Upper lobe of left lung (tissue), 6 donors: ENCODE measurements at places on chromosomes 7 and 10. TPM values are rescaled to one million over a fixed set of nuclear protein-coding genes. Genes with fewer than 3 reads are reported as not detected.
A peak's percentile ranks its signal among the peaks of the same experiment; 100 is the strongest.

Gene SPDYE2
- total RNA-seq: not detected

Gene GHITM
- 125 TPM for total RNA-seq

Gene MRLN
- total RNA-seq: not detected

Gene ANKRD61
- total RNA-seq: not detected

Gene SOSTDC1
- 3.8 TPM for total RNA-seq

Gene PLPP4
- total RNA-seq: not detected

Gene EVX1
- total RNA-seq: not detected

Gene C7orf33
- not detected for total RNA-seq

DNA sequence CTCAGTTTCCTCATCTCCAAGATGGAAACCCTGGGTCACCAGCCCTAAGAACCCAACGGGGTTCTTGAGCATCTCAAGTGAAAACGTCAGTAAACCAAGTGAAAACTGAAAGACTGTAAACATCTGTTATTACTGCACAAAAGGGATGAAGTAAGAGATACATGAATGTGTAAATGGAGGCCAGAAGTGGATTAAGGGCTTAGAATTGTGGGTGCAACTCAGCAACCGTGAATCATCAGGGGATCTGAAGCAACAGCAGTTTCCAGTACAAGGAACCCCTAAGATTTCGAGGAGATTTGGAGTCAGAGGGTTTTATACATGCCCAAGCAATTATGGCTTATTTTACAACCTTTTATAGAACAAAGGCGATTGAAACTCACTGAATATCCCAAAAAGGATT is 95.7 kb upstream of the SVIL start:
- no peak for DNase-seq

DNA sequence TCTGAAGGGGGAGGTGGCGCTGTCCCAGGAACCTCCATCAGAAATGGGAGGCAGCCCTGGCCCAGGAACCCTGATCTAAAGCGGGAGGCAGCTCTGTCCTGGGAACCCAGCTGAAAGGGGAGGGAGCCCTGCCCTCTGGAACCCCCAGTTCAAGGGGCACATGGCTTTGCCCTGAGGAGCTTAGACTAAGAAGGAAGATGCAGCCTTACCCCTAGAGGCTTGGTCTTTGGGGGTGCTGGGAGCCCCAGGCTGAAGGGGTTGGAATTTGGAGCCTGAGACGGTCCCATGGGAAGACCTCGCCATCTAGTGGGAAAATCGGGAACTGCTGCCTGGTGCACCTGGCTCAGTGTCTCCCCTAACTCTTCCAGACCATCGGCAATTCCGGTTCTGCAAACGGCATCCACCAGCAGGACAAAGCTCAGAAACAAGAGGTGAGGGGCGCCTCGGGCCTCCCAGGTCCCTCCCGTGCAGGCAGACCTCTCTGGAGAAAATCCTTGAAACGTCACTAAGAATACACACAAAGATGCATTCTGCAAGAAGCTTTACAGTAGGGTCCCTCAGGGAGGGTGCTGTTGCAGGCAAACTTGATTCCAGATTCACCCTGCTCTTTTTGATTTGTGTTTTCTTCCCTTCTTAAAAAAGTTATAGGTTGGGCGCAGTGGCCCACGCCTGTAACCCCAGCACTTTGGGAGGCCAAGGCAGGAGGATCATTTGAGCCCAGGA is 52.4 kb upstream of the GTF2IRD1 start:
- DNase-seq: no peak

DNA sequence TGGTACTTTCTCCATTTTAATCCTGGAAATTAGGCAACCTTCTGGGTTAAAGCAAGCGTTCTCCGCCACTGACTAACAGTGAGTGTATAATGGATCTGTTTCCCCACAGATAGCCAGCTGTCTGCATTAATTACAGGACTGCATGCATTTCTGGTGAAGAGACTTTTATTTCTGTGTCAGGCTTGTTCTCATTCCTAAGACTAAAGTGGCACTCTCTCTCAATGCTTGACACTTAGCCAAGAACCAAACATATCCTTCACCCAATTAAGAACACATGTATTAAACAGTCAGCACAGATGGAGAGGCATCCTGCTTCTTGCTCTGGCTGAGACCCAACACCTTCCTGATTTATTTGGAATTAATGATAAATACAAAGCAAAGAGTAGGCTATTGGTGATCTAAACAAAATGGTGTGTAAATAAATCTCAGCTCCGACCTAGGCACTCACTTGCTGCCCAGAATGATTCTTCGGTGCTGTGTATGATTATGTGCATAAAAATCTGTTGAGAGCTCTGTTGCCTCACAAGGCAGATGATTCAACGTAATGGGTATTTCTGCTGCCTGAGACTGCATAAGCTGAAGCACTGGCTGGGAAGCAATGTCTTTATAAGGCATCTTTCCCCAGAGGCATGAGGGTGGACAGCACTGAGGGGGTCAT is 16.8 kb downstream of the CALU start:
- DNase-seq: no peak

DNA sequence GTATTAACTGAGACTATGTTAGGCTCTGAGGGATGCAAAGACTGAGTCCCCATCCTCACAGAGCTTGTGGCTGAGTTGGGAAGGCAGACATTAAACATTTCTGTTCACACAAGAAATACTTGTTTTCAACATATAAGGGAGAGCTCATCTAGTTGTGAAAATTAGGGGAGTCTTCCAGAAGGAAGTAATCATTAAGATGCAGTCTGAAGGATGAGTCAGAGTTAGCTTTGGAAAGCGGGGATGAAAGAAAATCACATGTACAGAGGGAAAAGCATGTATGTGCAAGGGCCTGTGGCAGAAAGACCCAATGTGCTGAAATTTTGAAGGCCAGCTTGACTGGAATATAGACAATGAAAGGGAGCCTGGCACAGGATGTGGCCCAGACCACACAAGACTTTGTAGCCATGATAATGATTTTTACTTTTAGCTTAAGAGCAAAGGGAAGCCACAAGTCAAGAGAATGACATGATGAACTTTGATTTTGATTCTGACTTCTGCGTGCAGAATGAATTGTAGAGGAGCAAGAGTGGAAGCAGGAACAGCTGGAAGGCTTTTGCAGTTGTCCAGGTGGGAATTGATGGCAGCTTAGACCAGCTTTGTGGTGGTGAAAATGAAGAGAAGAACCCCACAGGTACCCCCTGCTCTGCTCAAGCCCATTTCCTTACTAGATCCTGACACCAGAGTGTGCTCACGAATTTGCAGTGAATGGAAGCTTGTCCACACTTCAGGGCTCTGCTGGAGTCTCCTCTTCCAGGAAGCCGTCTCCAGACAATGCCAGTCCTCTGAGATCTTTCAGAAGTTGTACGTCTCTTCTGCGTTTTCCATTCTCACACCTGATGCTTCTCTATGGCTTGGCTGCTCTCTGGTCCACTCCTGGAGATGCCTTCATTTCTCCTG is 115.6 kb downstream of the ATXN7L1 start:
- DNase-seq: no peak

GRCh38 chr7:20306180-20306946 is 24.3 kb upstream of the ITGB8 start:
- no peak for DNase-seq

DNA sequence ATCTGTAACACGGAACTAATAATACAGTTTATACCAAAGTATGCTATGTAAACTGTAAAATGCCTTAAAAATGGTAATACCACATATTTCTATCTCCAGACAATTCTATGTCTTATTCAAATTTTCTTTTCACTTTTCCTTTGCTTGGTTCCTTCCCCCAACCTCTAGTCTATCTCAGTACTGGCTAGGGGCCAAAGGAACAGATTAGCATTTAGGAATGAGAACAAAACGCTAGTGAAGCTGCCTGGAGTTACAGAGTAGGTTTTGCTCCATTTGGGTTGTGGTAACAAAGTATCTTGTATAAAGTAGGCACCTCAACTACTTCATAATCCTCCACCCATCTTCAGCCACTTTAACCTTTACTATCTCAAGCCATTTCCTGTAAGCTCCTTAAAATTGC is 94.1 kb downstream of the HBP1 start:
- no peak for DNase-seq

DNA sequence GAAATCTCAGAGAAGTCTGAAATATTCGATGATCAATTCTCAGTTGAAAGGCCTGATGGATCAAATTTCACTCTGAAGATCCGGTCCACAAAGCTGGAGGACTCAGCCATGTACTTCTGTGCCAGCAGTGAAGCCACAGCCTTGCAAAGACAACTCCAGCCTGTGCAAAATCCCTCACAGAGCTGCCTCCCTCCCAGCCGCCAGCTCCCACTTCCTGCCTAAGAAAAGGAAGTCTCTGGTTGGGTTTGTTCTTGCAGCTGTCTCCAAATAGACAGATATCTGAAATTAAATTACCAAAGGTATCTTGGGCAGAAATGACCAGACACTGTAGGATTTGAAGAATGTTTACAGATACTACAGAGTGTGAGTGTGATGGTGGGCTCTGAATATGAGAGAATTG is 43.4 kb upstream of the PRSS58 start:
- DNase-seq: no peak

DNA sequence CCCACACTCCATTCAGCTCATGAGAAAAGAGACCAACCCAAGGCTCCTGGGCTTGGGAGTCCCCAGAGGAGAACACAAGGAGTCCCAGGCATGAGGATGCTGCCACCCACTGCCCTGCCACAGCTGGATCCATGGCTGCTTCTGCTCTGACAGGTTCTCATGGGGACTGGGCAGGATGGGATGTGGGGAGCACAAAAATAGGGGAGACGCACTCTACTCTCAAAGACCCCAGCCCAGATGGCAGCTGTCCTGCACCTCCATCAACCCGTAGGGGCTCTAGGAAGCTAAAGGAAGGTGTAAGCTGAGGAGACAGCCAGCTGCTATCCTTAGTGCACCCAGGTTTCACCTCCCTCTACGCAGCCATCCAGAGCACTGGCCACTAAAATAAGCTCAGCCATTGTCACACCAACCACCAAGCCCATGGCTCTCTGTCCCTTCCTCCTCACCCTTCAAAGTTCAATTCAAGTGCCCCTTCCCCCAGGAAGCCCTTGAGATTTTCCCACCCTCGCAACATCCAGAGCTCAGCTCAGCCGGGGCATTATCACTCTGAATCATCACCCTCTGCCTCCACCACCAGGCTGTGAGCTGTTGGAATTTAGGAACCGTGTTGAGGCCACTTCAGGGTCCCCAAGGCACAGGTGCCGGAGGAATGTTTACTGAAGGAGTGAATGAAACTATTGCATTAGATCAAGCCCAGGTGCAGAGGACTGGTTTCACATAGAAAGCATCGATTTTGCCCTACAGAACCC is 142.1 kb downstream of the GRID1 start:
- DNase-seq: no peak

- no peak for DNase-seq
Measured at GRCh38 chr10:73044378-73045285, 52.0 kb downstream of the P4HA1 start.

GRCh38 chr7:48512892-48513291 is 341.6 kb downstream of the ABCA13 start:
- no peak for DNase-seq

- DNase-seq: no peak
Measured at GRCh38 chr7:65976659-65977196, 5.3 kb downstream of the GUSB start.

DNA sequence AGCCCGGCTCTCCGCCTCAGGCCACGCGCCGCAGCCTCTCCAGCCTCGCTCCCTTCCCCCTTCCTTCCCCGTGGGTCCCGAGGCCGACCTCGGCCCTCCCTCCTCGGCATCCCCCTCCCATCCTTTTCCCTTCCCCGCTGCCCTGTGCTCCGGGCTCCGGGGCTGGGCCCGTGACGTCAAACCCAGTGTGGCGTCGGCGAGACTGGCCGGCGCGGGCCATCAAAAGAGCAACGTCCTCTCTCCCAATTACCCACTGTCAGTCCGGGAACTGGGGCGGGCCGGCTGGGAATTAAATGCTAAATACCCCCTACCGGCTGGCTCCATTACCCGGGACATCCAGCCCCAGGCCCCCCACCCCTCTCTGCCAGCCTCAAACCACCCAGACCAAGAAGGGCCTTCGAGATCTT is 2.6 kb upstream of the GATA3 start:
- peak; percentile 63 for DNase-seq

DNA sequence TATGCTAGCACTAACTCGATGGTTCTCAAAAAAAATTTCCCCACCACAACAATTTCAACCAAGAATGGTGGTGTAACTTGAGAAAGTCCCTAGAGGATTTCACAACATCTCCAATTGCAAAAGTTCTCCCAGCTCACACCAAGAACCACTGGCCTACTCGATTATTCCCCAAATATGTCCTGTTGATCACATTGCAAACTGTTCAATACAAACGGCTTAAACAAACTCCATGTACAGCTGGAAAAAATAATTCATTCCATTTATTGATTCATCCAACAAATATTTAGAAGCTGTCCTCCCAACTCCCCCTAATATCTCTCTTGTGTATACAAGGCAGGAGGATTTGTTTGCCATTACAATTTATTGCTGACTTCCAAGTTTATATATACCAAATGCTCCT is 19.1 kb downstream of the TMEM176B start:
- DNase-seq: no peak

DNA sequence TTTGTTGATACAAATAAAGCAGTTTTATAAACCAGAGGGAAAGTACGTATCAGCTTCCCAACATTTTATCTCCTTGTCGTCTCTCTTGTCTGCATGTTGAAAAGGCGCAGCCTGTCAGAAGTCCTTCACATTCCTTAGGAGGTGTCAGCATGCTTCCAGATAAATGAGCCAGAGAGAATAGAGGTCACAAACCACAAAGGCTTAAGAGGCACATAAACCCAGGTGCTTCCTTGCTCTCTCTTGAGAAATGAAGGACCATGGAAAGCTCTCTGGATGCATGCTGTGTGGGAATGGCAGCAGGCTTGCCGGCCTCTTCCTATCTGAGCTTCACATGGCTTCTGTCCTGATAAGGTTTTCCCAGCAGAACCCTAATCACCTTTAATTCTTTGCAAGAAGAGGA is 448.5 kb downstream of the XPNPEP1 start:
- no peak for DNase-seq

DNA sequence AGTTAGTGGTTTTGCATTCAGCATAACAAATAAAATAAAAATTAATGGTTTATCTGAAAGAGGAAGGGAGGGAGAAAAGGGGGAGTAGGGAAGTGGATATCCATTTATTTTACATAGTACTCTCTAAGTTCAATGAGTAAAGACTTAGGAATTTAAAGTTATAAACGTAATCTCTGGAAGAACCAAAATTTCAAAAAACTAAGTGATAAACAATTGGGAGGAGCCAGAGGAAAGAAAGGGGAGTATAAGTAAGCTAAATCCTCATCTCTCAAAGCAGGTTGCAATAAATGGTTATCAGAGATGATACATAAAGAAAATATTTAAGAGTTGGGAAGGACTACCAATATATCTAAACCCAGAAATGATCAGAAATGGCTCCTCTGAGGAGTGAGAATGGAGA is 46.4 kb downstream of the ANK3 start:
- no peak for DNase-seq

DNA sequence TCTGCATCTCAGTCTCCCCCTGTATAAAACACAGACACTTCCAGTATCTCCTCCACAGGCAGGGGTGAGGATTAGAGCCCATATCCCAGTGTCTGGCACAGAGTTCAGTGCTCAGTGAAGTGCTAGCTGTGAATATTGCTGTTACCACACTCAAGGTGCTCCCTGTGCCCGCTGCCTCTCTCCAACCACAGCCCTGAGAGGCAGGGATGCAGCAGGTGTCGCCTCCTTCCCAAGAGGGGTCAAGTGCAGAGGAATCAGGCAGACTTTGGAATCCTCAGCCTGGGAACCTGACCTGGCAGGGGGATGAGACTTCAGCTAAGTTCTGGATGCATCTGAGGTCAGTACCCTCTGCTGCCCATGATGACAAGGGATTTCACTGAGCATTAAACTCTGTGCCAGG is 163.1 kb downstream of the GFRA1 start:
- DNase-seq: no peak

GRCh38 chr7:4759211-4759610 is 16.2 kb upstream of the AP5Z1 start:
- peak; percentile 83 for DNase-seq

- DNase-seq: no peak
Measured at GRCh38 chr10:83666762-83667161, 472.5 kb upstream of the GHITM start.
